MCF 10A (cell line): ENCODE measurements at places on chromosomes 6 and 20.

GRCh38 chr6:42372699-42373098 lies 79.0 kb downstream of the TRERF1 start:
- no peaks in the 10 kb centered on the region for H3K27me3 ChIP-seq
- no peak for DNase-seq
- peaks cover 28% of the 10 kb centered on the region for H3K36me3 ChIP-seq
- H3K4me3 ChIP-seq: no peak overlapping the region

DNA sequence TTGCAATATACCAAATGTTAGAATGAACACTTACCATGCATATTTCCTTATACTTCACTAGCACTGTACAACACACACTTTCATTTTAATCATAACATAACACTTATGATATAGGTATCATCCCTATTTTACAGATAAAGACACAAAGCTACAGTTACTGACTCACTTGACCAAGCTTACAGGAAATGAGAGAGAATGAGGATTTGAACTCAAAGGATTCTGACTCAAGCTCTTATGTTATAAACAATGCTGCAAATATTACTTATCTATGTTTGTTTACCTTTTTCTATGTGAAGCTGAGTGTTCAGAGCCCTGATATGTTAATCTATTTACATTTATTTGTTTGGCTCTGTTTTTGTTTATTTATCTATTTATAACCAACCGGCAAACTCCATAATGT lies 245.4 kb downstream of the PTPRK start:
- peak; percentile 28 for DNase-seq
- H3K27ac ChIP-seq: peak overlapping the region; percentile 68
- no peaks in the 10 kb centered on the region for H3K36me3 ChIP-seq
- H3K27me3 ChIP-seq: no peaks in the 10 kb centered on the region

DNA sequence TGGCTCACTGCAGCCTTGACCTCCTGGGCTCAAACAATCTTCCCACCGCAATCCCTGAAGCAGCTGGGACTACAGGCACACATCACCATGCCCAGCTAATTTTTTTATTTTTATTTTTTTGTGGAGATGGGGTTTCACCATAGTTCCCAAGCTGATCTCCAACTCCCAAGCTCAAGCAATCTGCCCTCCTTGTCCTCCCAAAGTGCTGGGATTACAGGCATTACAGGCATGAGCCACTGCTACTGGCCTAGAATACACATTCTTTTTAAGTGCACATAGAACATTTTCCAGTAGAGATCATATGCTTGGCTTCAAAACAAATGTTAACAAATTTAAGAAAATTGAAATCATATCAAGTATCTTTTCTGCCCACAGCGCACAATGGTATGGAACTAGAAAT lies 176.8 kb upstream of the MARCKS start:
- no peaks in the 10 kb centered on the region for H3K27me3 ChIP-seq
- peaks cover 6% of the 10 kb centered on the region for H3K4me1 ChIP-seq
- H3K36me3 ChIP-seq: peaks cover 6% of the 10 kb centered on the region
- no peak for DNase-seq
- no peak overlapping the region for H3K4me3 ChIP-seq

DNA sequence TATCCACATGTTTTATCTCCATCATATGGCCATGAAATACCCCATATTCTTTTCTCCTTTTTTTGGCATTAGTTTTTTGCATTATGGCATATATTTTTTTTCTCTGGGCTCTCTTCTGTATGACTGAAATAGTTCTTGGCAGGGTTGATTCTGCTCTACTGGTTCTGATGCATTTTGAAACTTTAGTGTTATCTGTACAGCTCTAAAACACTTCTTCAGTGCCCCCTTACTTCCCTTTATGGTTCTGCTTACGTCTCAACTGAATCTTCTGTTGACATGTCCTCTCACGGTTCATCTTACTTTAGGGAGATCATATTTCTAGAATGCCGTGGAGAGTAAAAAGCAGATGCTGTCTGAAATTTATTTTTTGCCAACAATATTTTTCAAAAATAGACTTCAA lies 23.2 kb upstream of the TXNDC5 start:
- no peak overlapping the region for H3K4me3 ChIP-seq
- H3K27me3 ChIP-seq: peaks cover 23% of the 10 kb centered on the region
- no peaks in the 10 kb centered on the region for H3K36me3 ChIP-seq
